ENCODE measurements at places on chromosomes 5 and 9. TPM values are rescaled to one million over a fixed set of nuclear protein-coding genes. Genes with fewer than 3 reads are reported as not detected.

- H3K4me1 ChIP-seq, result no peaks in the 10 kb centered on the region
- no peak for DNase-seq
- H3K27ac ChIP-seq, result no peak overlapping the region
- H3K4me3 ChIP-seq, result no peak overlapping the region
- H3K36me3 ChIP-seq, result no peaks in the 10 kb centered on the region
These were observed 22.4 kb upstream of the RASGRF2 start for GRCh38 chr5:80937584-80938356.

DNA sequence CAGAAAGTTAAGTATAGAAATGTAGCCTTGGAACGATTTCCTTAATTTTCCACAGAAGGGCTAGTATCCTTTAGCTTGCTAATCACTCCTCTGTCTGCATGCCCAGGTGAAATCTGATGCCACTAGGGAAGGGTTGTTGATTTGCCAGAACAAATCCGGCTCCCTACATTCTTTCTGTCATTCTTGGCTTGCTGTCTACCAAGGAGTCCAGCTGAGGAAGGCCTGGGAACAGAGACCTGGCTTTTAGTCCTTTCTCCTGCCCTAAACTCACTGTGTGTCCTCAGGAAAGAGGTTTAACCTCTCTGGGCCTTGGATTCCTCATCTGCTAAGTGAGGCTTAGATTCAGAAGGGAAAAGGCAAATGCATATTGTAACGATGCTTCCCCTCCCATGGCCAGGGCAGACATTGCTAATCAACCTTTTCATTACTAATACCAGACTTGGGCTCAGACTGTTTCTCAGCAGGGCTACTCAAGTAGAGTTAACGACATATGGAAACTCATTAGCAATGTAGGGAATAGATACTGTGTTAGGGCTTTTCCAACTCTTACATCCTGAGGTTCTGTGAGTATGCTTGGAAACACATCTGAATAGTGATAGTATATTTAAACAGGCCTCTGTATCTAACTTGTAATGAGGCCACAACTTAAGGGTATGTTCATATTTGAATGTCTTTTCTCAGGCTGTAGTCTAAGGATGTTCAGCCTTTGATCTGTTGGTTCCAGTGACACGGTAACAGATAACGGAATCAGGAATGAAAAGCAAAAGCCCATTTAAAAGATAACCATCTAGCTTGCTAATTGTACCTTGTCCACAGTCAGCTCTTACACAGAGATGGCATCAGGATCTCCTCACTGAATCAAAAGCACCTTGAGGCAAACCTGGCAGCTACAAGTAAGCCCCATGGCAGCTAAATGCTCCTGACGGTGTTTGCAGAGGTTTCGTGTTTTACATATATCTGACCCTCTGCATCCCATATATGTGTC is 4.1 kb downstream of the GALNT10 start:
- DNase-seq, result no peak
- peaks cover 3% of the 10 kb centered on the region for H3K36me3 ChIP-seq
- no peaks in the 10 kb centered on the region for H3K27me3 ChIP-seq
- H3K4me1 ChIP-seq, result no peaks in the 10 kb centered on the region
- no peak overlapping the region for H3K4me3 ChIP-seq

GRCh38 chr9:124790801-124791505 is 14.0 kb downstream of the OLFML2A start:
- no peaks in the 10 kb centered on the region for H3K27me3 ChIP-seq
- peaks cover 3% of the 10 kb centered on the region for H3K4me1 ChIP-seq
- H3K36me3 ChIP-seq, result no peaks in the 10 kb centered on the region
- H3K27ac ChIP-seq, result no peak overlapping the region
- DNase-seq, result no peak

DNA sequence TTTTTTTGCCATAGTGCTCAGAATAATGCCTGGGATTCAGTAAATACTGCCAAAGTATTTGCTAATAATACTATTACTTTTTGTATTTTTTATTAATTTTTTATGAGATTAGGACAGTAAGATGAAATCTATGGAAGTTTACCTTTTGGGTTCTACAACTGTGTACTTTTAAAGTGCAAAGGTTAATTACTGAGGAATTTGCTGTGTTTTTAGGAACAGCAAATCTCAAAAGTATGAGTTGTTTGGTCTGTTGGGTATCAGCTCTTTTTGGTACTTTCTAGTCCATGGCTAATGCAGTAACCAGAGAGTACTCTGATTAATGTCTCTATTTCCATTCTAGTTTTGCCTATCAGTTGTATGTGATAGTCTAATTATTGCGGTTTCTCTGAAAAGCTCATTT is 5.1 kb downstream of the HSPA4 start:
- H3K27me3 ChIP-seq, result no peaks in the 10 kb centered on the region
- H3K27ac ChIP-seq, result no peak overlapping the region
- H3K4me3 ChIP-seq, result no peak overlapping the region
- peaks cover 16% of the 10 kb centered on the region for H3K4me1 ChIP-seq
- no peak for DNase-seq

- no peak for DNase-seq
- H3K27ac ChIP-seq, result no peak overlapping the region
- no peak overlapping the region for H3K4me3 ChIP-seq
- no peaks in the 10 kb centered on the region for H3K36me3 ChIP-seq
- no peaks in the 10 kb centered on the region for H3K4me1 ChIP-seq
These were observed 223.6 kb downstream of the MLLT3 start for GRCh38 chr9:20398536-20399338.

DNA sequence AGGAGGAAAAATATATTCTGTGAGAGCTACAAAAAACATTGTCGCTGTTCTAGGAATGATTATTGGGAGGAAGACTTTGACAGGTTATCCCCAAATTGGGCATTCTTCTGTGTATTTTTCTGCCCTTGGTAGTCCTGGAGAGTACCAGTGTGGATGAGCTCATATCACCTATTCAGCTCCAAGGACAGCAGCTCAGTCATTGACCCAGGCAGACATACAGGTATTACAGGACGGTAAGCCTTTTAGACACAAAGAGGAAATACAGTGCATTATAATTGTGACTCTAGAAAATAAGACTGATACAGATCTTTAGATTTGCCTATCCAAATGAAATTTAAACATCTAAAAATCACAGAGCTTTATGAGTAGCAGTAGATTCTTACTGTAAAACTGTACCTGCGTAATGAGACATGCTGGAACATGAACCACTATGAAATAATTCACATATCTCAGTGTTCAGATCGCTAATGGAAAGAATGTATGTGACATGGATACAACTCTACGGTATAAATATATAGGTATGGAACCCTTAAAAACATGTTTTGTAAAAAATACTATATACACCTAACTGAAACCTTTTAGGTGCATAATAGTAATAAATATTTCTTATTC is 56.0 kb downstream of the PLK2 start:
- H3K27ac ChIP-seq, result no peak overlapping the region
- DNase-seq, result no peak
- H3K36me3 ChIP-seq, result no peaks in the 10 kb centered on the region
- H3K27me3 ChIP-seq, result no peaks in the 10 kb centered on the region
- H3K4me3 ChIP-seq, result no peak overlapping the region
- no peaks in the 10 kb centered on the region for H3K4me1 ChIP-seq

DNA sequence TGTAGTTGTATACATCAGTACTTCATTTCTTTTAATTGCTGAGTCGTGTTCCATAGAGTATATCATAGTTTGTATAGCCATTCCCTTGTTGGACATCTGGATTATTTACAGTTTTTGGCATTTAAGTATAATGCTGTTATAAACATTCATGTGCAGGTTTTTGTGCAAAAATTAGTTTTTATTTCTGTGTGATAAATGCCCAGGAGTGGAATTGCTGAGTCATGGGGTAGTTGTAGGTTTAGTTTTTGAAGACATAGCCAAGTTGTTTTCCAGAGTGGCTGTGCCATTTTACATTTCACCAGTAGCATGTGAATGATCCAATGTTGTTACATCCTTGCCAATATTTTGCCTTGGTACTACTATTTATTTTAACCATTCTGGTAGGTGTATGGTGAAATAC is 12.5 kb downstream of the ZNF354B start:
- no peak overlapping the region for H3K27ac ChIP-seq
- no peak for DNase-seq
- H3K4me3 ChIP-seq, result no peak overlapping the region
- no peaks in the 10 kb centered on the region for H3K27me3 ChIP-seq

GRCh38 chr5:39714036-39714698 is 289.4 kb upstream of the DAB2 start:
- no peak for DNase-seq
- H3K4me1 ChIP-seq, result no peaks in the 10 kb centered on the region
- H3K27me3 ChIP-seq, result no peaks in the 10 kb centered on the region
- H3K4me3 ChIP-seq, result no peak overlapping the region

DNA sequence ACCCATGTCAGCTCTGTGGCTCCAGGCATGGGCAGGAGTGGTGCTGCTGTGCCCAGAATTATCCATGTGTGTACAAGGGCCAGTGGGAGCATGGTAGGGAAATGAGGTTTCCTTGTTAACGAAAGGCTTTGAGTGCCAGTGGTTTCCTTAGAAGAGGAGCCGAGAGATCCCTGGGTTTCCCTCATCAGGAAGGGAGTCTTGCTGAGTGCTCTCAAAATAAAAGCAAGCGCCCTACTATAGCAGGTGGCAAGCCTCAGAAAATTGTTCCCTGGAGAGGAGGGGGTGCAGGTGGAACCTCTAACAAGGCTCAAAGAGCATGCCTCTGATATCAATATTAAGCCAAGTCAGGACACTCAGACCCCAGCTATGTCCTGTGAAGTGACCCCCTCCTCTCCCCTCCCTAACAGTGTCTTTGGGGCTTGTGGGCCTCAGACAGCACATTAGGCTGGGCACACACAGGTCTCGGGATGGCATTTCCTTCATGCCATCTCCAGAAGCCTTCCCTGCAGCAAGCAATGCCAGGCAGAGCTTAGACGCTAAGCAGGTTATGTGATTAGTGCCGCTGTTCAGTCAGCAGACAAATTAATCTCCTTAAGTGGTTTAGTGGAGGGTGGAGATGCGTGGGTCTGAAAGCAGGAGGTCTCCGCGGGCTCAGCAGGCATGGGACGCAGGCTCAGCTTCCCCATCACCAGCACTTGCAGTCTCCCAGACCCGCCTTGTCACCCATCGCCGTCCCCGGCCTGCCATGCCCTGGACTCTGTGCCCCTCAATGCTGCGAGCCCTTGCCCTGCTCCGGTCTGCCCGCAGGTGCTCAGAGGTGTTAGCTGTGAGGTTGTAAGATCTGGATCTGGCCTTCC is 60.0 kb upstream of the RARS1 start:
- no peaks in the 10 kb centered on the region for H3K27me3 ChIP-seq
- DNase-seq, result no peak
- no peak overlapping the region for H3K27ac ChIP-seq
- no peaks in the 10 kb centered on the region for H3K36me3 ChIP-seq
- no peak overlapping the region for H3K4me3 ChIP-seq
- no peaks in the 10 kb centered on the region for H3K4me1 ChIP-seq

DNA sequence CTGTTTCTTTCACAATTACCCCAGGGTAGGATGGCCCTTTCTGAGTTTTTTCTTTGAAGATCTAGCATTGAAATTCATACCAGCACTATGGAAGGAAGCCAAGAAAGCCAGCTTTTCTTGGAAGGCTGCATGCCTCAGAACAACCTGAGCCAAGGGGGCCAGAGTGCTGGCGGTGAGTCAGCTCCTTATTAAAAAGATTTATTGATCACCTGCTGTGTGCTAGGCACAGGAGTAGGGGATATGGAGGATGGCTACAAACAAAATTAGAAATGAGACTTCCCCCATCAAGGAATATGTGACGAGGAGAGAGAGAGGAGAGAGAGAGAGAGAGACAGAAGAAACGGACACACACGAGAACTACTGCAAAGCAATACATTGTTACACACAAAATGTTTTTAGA is 184.6 kb upstream of the PUM3 start:
- no peak overlapping the region for H3K27ac ChIP-seq
- DNase-seq, result no peak
- no peaks in the 10 kb centered on the region for H3K27me3 ChIP-seq
- no peaks in the 10 kb centered on the region for H3K4me1 ChIP-seq
- H3K36me3 ChIP-seq, result no peaks in the 10 kb centered on the region

DNA sequence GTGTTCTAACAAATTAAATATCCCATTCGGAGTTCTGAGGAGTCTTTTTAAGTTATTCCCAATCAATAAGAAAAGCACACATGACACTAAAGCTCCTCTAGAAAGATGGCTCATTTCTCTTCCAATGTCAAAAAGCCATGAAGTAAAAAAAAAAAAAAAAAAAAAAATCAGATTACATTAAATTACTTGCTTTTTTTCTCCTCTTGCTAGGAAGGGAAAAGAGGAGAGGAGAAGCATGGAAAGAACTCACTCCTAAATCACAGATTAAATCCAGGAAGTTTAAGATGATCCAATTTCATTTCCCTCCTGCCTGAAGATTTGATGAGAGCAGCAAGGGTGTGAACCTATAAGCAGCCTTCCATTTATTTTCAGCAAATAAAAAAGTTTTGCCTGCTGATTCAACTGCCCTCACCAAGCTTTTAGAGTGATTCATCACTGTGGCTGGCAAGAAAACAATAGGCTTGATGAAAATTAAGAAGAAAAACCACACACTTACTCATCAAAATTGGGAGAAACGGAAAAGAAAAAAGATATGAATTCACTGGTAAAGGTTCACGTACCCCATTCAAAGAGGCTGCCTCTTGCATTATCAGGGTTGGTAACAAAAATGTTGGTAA is 19.7 kb downstream of the MYO10 start:
- DNase-seq, result no peak
- no peaks in the 10 kb centered on the region for H3K27me3 ChIP-seq
- H3K4me1 ChIP-seq, result no peaks in the 10 kb centered on the region
- no peak overlapping the region for H3K27ac ChIP-seq
- no peaks in the 10 kb centered on the region for H3K36me3 ChIP-seq
- H3K4me3 ChIP-seq, result no peak overlapping the region

DNA sequence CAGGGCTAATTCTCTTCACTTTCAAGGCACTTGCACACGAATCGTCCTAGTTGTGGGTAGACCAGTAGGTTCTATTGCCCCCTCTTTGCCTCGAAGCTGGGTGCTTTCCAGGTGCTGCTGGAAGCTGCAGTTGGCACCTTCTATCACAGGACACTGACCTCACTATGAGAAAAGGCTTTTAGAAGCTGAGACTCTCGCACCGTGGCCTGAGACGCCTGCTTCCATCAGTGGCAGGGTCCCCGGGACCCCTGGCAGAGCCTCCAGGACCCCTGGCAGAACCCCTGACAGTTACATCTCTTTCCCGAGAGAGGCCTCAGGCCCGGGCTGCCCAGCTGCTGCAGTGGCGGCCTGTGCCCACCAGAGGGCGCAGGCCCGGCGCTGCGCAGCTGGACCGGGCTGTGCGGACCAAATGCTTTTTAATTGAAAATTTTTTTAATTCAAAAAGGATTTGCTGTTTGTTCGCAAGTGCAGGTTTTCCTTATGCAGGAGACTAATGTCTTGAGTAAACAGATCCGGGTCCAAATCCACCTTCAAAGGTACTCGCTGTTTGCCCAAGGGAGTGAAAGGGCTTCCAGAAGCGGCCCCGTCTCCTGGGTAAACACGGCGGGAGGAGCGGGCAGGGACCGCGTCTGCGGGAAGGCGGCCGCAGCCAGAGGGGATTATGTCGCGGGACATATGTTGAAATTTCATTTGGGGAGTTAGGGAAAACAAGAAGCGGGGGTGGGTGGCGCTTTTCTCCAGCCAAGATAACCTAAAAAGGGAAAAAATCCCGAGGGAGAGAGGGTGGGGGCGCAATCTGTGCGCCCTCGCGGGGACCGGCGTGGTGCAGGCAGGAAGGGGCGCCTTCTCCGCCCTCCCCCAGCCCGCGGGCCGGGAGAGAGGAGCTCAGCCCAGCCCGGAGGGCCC is 114.5 kb upstream of the LMX1B start:
- peak overlapping the region; percentile 57 for H3K27ac ChIP-seq
- no peaks in the 10 kb centered on the region for H3K27me3 ChIP-seq
- peaks cover 17% of the 10 kb centered on the region for H3K36me3 ChIP-seq
- no peak for DNase-seq
- peak overlapping the region; percentile 16 for H3K4me3 ChIP-seq

OTP gene
- not detected for total RNA-seq

PRR16 gene
- 2.1 TPM for total RNA-seq

DNM1 gene
- 46.3 TPM for total RNA-seq

CDHR2 gene
- not detected for total RNA-seq

Data from tibial nerve (tissue), 4 donors.